Activated naive CD8-positive, alpha-beta T cell treated with anti-CD3 and anti-CD28 coated beads, Interleukin-2, amount 10 ng/mL, durations not matched to agents 7 days and 5 days (primary cell): ENCODE measurements at places on chromosomes 13 and 19.

DNA sequence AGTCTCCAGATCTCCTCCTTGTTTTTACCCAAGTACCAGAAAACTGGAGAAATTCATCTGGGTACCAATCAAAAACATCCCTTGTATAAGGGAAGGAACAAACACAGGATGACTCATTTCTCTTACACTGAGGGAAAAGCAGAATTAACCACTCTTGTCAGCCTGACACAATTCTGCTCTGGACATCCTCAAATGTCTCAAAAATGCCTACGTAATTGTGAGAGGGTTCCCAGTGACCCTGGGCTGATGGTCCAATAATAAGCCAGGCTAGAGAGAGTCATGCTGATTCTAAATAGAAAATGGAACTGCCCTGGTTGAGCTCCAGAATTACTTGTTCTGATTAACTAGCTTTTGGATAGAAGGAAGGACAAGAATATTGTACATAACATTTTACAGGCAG lies 14.5 kb downstream of the ZNF708 start:
- DNase-seq = no peak

- DNase-seq = no peak
Measured at GRCh38 chr13:74138241-74138640, 4.0 kb upstream of the KLF12 start.

GRCh38 chr13:90185734-90186133 lies 1161.8 kb upstream of the MIR17HG start:
- DNase-seq = no peak

- peak; percentile 36 for DNase-seq
Measured at GRCh38 chr13:113854238-113855011, 9.5 kb downstream of the GAS6 start.

DNA sequence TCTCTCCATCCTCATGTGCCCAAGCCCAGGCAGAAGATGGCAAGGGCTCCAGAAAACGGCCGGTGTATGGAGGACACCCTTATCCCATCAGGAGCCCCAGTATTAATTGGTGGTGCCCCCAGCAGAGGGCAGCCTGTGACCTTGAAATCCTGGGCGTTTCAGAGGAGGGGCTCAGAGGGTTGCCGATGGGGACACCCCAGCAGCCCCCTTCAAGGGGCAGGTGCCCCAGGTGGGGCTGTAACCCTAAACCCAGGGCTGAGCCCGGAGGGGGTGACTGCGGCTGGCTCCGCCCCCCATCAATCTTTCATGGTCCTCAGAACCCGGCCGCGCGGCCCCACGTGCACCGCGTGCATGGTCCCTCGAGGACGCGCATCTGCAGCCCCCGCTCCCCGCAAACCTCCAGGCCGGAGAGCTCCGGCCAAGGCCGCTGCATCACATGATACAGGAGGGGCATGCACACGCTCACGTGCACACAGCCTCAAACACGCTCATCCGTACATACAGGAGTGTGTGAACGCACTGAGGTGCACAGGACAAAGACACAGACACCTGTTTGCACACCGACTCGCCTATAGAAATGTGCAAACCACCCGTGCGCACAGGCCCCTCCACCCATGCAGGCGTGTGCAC lies 949 bp downstream of the RAB3A start:
- DNase-seq = peak; percentile 62
